Stimulated activated CD4-positive, alpha-beta T cell treated with anti-CD3 and anti-CD28 coated beads, TNF-alpha, amount 100 ng/mL, for 4 hours (primary cell): ENCODE measurements at places on chromosomes 4 and X.

DNA sequence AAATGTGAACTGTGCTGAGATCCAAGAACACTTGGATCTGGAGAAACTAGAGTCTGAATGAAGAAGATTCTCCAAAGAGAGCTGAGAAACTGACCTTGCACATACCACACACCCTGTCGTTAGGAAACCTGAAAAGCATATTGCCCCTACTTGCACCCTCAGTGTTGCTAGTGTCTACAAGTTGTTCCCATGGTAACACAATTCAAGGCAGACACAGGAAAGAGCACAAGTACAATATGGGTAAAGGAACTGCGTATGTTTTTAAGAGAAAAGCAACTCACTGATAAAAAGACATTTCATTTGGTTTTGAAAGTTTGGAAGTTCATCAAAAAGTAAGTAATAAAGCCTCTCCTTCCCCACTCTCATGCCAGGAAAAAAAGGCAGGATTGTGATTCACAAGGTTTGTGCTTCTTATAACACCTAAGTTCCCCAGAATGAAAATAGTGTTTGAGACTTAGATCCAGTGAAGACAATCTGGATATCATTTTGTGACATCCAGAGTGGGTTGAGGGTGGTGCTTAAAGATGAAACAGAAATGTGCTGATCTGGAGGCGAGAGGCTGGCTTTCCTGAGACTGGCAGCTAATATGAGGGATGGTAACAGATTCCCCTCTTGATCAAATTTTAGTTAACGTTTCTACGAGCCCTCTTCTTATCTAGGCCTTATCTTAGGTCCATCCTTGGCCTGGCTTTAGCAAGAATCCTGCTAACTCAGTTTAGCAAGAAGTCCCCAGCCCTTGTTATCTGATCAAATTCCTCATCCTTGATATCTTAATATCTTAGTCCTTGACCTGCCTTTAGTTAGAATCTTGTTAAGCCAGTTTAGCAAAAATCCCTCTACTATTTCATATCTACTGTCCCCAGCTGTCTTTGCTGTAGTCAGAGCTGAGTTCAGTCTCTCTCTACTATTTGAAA is 42.3 kb downstream of the NIPAL1 start:
- no peak for DNase-seq

DNA sequence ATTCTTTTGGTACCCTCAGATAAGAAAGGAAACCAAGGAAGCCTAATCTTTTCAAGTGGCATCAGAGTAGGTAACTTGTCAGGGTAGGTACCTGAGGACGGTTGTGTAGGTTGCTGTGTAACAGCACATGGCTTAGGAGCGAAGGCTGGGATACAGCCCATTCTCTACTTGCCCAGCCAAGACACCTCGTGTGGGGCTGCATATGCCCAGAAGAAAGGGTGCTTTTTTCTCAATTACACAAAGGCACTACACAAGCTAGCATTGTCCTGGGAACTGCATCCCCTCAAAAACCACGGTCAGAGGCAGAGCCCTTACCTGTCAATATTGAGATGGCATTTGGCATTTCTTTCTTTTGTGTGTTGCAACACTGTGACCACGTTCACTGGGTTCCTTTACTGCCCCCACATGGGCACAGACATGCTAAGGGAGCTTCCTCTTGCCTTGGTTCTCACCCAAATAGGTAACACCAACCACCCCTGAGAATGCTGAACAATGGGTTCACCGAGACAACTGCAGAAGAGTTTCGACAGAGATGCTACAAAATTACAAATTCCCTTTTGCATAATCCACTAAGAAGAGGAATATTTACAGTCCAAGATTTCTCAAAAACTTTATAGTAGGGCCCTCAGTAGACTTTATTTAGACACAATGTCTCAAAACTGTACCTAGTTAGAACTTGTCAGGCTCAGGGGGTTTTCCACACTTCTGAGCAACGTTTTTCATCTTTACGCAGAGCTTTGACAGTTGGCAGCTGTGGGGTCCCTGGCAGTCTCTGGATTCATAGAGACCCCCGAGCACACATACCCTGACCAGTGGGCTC is 35.8 kb upstream of the TNIP3 start:
- no peak for DNase-seq

- no peak for DNase-seq
These were observed 218.6 kb downstream of the PRDM5 start for GRCh38 chr4:120703908-120704307.

- no peak for DNase-seq
These were observed 71.9 kb downstream of the STARD8 start for GRCh38 chrX:68719181-68719903.

DNA sequence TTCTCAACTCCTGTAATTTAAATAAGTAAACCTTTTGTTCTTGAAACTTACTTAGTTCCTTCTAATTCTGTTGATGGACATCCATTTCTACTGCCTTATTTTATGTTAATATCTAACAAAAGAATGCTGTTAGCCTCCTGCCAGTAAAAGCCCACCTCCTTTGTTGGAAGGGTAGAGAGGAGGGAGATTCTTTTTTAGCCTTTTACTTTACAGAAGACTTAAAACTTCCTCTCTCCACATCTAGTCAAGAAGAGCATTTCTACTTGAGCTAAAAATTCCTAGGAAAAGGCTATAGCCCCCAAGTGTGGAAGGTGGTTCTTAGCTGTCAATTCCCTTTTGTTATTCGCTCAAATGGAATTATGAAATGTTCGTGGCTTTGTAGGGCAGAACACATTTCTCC is 118.7 kb downstream of the ZIC3 start:
- DNase-seq, result no peak
